ENCODE measurements at places on chromosomes 6 and 20.

- no peak for DNase-seq
Measured at GRCh38 chr6:167839343-167839742, 12.6 kb downstream of the AFDN start.

GRCh38 chr6:17899491-17899890, 87.9 kb downstream of the KIF13A start:
- no peak for DNase-seq

DNA sequence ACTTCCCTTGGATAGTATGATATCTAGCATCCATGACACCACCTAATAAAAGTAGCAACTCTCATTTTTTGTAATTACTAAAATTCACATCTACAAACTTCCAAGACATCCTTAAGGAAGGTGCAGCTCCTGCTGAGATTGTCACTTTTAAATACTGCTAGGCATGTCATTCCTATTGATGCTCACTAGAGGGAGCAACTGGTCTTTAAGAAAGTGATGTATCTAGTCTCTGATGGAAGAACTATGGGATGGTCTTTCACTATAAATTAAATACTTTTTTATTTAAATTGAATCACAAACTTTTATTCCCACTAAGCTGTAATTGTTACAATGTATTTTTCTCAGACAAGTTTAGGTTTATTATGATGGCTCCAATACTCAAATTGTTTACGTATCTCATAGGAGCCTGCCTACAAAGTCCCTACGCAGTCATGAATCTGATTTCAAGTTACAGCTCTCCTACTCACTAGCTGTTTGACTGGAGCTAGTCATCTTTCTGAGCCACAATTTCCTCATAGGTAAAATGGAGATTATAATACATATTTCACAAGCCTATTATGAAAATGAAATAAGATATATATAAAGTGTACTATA, 8.1 kb upstream of the TSPYL1 start:
- no peak for DNase-seq

DNA sequence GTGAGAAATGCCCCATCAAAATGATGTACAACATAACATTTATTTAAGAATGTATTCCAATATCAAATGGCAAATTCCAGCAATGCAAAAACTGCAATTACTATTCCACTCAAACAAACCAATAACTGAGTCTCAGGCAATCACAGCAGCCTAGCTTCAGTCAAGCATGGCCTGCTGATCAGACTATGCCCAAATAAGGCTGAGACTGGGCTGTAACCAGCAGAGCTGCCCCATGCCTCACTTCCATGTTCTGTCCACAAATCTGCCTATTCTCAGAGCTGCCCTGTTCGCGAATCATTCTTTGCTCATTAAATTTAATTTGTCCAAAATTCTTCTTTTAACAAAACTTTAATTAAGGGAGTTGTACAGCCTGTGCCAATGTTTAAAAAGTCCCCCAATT, 155.4 kb downstream of the FNDC1 start:
- no peak for DNase-seq

DNA sequence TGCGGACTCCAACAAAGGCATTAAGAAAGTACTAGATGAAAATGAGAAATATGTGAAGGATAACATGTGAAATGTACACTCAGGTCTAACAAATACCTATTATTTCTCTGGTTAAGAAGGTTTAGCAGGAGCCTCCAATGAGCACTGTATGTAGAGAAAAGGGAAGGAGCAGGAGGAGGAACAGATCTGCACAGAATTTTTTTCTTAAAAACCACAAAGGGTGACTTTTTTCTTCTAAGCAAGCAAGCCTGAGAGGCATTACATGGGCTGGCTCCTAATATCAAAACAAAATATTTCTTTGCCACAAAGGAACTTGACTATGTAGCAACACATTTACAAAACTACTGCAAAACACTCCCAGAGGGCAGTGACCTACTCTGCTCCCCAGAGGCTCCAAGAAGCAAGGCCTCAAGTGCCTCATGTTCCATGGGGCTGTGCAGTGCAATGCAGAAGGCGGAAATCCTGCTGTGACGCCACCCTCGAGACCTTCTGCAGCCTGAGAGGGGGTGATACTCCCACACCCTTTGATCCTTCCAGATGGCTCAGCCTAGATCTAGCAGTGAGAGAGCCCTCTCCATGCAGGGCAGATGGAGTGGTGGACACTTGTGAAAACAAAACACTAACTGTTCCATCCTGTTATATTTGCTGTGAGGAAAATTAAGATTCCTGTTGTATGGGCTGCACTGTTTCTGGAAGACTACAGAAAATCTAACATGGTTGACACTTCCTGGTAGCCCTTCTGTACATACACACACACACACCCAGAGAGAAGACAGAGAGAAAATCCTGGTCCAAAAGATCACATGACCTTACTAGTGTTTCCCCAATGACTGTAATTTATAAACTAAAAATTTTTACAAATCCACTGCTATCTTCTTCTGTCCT, 36.0 kb upstream of the SMIM29 start:
- no peak for DNase-seq

- no peak for DNase-seq
Measured at GRCh38 chr6:158095031-158095430, 73.0 kb downstream of the SERAC1 start.

GRCh38 chr6:130514712-130515111, 148.9 kb downstream of the TMEM200A start:
- no peak for DNase-seq

GRCh38 chr6:6758915-6759654, 170.6 kb downstream of the LY86 start:
- DNase-seq: peak; percentile 50

- DNase-seq: no peak
Measured at GRCh38 chr6:148760568-148761526, 14.0 kb downstream of the UST start.

- no peak for DNase-seq
Measured at GRCh38 chr20:56841346-56841908, 212.3 kb downstream of the TFAP2C start.

DNA sequence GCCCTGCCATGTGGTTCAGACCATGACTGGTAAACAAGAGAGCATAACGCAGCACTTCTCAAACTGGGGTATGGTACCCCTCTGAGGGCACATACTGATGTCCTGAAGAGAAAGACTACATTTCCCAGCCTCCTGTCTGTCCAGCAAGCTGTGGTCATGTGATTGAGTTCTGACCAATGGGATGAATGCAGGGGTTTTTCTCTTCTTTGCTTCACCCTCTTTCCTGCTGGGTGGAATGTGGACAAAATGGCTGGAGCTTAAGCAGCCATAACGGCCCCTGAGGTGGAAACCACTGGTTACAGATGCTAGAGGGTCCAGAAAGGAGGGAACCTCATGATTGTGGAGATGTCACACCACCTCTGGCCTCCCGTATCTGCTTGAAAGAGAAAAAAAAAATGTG, 19.4 kb upstream of the KCNB1 start:
- no peak for DNase-seq

- DNase-seq: no peak
Measured at GRCh38 chr6:41758641-41759035, 11.4 kb upstream of the PGC start.

GRCh38 chr6:93676581-93676980, 257.2 kb upstream of the EPHA7 start:
- no peak for DNase-seq

DNA sequence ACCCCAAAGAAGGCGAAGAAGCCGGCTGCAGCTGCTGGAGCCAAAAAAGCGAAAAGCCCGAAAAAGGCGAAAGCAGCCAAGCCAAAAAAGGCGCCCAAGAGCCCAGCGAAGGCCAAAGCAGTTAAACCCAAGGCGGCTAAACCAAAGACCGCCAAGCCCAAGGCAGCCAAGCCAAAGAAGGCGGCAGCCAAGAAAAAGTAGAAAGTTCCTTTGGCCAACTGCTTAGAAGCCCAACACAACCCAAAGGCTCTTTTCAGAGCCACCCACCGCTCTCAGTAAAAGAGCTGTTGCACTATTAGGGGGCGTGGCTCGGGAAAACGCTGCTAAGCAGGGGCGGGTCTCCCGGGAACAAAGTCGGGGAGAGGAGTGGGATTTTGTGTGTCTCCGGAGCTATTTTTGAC, 69.6 kb downstream of the HFE start:
- no peak for DNase-seq

GRCh38 chr6:69785697-69786096, 11.1 kb downstream of the LMBRD1 start:
- DNase-seq: no peak

Measured in HuH-7 (cell line).